ENCODE measurements at places on chromosomes 1 and 21.

DNA sequence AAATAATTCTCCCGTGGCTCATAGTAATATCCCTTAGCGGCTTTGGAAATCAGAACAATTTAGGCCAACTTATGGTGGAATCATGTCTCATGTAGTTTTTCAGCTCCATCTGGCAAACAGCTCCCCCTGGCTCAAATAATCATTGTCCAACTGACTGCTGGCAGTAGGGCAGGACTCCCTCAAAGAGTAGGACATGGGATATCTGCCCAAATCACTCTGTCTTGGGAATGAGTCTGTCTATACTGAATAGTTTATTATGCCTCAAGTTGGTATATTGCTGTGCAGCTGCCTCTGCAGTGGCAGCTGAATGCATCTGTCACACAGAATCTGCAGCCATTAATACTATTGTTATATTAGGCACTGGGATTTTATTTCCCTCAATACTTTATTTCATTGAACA, 255.7 kb downstream of the COL11A1 start:
- no peak for DNase-seq

DNA sequence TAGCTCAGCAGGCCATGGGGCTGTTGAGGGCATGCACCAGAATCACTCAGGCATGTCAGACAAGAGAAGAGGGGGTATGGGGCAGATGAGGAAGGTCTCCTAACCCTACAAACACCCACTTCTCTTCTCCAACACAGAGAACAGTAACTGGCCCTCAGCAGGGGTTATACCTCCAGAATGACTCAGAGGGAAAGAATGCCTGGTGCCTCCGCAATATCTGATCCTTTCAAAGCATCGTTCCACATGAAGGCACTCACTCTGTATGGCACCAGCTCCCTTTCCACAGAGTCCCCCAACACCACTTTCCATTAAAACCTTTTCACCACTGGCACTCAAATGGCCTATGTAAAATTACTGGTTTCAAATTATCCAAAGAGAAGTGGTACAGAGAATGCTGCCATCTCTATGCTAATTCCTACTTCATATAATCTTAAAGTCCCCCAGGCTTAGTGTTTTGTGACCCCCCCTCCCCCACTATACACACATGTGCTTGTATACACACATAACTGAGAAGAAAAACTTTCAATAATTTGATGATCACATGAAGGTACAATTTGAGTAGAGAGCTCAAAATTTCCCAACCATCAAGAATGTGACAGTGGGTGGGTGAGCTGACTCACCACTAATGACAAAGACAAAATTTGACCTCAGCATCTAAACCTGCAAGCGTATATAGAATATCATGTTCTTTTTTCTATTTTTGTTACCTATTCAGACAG, 91.5 kb downstream of the SIPA1L2 start:
- DNase-seq = peak; percentile 85

GRCh38 chr1:228149406-228150119, at the start of gene GJC2:
Gene GJC2 (plus strand): TSS chr1:228149930. CDS start chr1:228157759, 7,829 bp downstream.
- DNase-seq = no peak

- no peak for DNase-seq
These were observed 30.5 kb downstream of the C4BPA start for GRCh38 chr1:207134581-207134980.

GRCh38 chr1:160863061-160863773, 530 bp upstream of the CD244 start:
- no peak for DNase-seq

- DNase-seq = no peak
These were observed 14.1 kb downstream of the COP1 start for GRCh38 chr1:176193023-176193422.

DNA sequence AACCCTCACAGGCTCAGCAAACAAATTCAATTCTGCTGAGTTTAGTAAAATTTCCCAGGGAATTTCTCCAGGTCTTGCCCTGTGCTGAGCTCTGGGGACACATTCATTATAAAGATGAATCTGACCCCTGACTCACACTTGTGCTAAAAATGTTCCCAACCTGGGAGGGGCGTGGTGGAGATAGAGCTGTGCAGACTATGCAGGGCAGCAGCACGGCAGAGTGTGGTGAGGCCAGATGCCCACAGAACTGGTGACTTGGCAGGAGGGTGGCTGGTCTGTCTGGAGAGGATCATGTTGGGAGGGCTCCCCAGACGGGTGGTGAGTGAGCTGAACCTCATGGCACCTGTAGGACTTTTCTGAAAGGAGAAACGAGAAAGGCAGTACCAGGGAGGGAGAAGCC, 31.6 kb downstream of the FAAH start:
- DNase-seq = no peak
